ENCODE measurements at places on chromosomes 16 and 17. TPM values are rescaled to one million over a fixed set of nuclear protein-coding genes. Genes with fewer than 3 reads are reported as not detected.

GRCh38 chr16:50253514-50253910 is 12.8 kb upstream of the ADCY7 start:
- DNase-seq = no peak

DNA sequence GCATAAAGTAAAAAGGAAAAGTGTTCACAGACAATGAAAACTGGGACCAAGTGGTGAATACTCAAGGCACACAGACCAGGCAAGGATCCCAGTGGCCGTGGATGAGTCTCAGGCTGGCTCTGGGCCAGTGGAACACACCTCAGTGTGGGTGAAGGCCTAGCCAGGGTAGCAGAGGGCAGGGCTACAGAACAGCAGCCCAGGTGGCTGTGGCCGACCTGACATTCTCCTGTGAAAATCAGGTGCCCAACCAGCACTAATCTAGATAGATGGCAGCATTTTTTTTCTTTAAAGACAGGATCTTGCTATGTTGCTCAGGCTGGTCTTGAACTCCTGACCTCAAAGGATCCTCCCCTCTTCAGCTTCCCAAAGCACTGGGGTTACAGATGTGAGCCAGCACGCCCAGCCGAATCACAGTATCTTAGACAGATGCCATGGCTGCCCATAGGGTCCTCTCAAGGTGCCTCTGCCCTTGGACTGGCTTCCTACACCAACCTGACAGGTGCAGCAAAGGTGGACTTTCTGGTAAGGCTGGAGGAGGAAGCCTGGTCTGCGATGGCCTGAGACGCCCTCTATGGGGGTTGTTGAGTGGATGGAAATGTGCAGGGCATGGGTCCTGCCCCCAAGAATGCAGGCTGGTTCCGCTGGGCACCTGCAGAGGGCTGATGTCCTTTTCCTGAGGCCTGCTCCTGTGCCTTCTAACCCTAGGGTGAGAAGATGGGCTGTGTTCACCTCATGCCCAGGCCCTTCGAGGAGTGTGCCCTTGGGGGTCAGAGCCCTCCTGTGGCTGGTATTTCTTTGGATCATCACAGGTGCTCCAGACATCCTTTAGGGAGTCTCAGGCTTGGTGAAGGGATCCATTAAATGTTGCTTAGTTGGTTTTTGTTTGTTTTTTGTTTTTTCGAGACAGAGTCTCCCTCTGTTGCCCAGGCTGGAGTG is 3.8 kb upstream of the P4HB start:
- no peak for DNase-seq

GRCh38 chr17:55482591-55483389 is 28.5 kb downstream of the SMIM36 start:
- no peak for DNase-seq

DNA sequence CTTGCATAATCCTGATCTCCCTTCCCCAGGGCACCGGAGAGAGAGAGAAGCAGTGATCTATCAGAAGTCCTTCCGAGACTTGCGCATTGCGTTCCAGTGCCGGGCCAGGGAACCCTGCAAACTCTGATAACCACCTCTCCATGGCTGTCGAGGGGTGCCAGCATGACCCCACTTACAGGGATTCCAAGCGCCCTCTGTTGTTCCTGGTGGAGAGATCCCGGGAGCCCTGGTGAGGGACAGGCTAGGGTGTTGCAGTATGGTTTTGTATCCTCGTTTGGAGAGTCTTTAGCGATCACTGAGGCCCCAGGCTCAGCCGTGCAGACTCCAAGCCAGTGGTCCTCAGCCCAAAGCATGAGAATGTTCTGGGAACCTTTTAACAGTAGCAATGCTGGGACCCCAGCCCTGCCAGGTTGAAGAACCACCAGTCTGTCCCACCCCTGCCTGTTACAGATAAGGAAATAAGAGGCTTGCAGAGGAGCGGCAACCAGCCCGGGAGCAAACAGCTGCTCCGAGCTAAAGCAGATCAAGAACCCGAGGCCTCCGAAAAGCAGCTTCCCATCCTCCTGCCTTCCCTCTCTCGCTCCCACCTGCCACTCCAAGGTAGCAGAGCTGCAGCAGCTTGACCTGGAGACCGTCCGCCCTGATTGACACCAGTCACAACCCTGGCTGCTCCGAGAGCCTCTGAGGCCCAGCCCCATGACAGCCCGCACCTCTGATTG is 150.3 kb upstream of the RPL38 start:
- no peak for DNase-seq

The ARL5C gene
- not detected for total RNA-seq

The GDPD1 gene
- total RNA-seq = 3.3 TPM

- no peak for DNase-seq
Measured at GRCh38 chr17:61805399-61805798, 57.9 kb downstream of the BRIP1 start.

- no peak for DNase-seq
Measured at GRCh38 chr16:77273-77806, 685 bp upstream of the MPG start.

DNA sequence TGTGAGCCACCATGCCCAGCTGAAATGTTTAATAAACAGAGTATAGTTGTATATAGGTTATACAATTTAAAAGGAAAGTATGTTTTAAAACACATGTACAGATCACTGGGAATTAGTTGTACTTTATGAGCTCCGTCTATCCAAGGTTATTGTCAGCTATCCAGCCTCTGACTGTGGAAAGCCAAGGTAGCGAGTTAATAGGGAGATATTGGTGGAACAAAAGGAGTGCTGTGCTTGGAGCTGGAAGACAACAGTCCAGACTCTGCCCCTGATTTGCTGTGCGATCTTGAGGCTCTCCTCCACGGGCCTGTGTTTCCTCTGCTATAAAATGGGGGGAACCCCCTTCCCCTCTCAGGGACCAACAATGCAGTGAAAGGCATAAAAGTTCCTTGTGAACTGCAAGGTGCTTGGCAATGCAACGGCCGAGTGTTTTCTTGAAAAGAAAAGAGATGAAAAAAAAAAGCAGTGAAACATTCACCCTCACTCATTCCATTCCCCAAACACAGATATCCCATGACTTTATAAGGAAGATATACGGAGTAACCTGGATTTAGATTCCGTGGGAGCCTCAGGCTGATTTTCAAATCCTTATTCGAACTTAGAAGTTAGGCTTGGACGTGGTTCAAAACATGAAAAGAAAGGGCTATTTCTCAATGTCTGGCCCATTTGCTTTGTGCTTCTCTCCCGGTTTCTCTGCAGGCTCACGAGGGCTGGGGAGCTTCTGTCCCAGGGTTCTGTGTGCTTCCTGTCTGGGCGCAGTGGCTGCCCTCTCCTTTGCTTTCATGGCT is 34.1 kb downstream of the CUEDC1 start:
- no peak for DNase-seq

DNA sequence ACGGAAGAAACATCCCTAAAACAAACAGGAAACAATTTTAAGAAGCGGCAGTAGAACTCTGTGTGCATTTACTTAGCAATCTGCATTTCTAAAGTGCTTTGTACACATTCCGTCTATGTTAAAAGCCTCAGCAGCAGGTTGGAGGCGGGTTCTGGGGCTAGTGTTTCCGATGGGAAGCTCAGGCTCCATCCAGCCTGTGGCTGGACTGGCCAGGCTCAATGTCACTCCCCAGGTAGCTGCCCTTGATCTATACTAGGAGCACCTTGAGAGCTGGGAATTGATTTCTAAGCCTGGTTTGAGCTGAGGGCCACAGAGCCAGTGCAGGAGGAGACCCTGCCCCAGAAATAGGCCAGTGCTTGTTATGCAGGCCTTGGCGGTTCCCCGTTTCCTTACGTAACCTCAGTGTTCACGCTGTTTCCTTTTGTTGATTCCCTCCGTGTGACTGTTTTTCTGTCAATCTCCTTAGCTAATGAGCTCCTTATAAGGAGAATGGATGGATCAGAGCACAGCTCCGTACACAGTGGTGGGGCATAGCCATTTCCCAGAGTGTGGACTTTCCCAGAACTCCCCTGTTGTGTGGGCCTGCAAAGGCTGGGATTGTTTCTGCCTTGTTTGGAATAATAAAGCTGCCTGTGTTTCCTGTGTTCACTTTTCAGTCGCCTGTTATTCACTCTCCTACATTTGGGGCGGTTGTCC is 21.4 kb downstream of the ADORA2B start:
- DNase-seq = no peak

GRCh38 chr16:86231321-86231995 is 278.9 kb upstream of the FOXF1 start:
- DNase-seq = no peak

The MYL11 gene
- not detected for total RNA-seq

DNA sequence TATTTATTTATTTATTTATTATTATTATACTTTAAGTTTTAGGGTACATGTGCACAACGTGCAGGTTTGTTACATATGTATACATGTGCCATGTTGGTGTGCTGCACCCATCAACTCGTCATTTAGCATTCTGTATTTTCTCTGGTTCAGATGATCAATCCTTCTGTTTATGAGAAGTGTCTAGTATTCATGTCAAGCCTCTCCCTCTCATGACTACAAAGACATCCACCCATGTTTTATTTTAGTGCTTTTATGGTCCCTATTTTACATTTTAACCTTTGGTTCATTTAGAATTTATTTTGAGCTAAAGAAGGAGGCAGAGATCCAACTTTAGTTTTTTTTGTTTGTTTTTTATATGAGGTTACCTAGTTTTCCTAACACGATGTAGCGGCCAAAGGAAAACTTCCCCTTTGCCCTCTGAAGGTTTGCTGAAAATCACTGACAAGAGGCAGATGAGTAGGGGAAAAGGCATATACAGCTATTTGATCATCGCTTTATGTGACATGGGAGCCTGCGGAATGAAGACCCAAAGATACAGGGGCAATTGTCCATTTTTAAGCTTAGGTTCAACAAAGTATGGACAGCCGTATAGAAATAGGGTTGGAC is 22.4 kb upstream of the AQP8 start:
- no peak for DNase-seq

The HBM gene
- total RNA-seq = not detected

The SCNN1B gene
- total RNA-seq = 2.3 TPM

- DNase-seq = no peak
Measured at GRCh38 chr17:74437702-74438101, 5.8 kb downstream of the GPRC5C start.

DNA sequence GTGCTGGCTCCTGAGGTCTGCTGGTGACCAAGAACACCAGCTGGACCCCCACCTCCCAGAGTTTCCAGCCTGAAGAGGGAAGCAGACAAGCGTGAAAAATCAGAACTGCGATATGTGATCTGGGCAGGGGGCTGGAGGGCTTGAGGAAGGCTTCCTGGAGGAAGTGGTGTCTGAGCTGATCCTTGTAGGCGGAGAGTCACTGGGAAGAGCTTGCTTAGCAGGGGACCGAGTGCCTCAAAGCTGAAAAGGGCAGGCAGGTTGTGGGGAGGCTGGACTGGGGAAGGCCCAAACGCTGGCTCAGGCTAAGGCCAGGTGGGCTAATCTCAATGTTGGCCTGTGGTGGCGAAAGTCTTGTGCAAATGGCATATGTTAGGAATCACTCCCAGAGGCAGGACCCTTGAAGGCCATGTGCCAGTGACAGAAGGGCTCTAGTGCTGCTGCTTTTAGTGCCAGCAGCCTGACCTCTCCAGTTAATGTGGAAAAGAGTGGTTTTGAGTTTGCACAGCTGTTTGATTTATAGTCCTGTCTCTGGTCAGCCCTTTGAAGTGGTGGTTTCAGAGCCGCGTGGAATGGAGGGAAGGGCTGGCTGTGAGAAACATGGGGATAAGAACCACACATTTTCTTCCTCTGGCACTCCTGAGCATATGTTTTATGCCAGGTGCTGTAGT is 85.3 kb upstream of the LGALS9 start:
- DNase-seq = no peak

DNA sequence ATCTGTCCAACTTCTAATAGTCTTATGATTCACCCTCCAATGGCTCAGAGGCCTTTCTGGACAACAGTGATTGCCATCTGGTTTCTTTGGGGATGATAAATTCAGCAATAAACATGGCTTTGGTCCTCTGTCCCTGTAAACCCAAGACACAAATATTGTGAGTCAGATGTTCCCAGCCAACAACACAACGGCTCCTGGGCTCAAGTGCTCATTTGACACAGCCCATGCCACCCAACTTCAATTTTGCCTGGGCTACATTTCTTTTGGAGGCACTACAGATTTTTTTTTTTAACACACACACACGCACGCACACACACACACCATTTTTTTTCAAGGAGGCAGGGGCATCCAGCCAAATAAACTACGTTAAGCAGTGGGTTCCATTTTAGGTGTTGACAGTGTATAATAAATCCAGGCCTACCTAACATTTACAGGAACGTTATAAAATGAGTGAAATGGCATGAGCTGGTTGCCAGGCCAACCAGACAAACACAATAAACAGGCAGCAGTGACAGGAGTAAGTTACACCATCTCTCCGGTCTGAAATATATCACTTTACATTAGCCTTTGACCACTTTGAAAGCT is 939.9 kb upstream of the SOX9 start:
- no peak for DNase-seq

GRCh38 chr17:14014657-14015056 is 54.6 kb upstream of the COX10 start:
- no peak for DNase-seq

- DNase-seq = no peak
Measured at GRCh38 chr17:29291163-29291752, 2.7 kb downstream of the NUFIP2 start.

- no peak for DNase-seq
Measured at GRCh38 chr16:9363520-9363919, 272.1 kb downstream of the HAPSTR1 start.

The CCDC137 gene
- total RNA-seq = 6.8 TPM

The RSPRY1 gene
- total RNA-seq = 33.3 TPM

All from omental fat pad (tissue), 4 donors.